ENCODE measurements at places on chromosomes 11 and 22. TPM values are rescaled to one million over a fixed set of nuclear protein-coding genes. Genes with fewer than 3 reads are reported as not detected.

The MAJIN gene
- 1.6 TPM for total RNA-seq

The MRPL23 gene
- 137 TPM for total RNA-seq

The TIGD3 gene
- total RNA-seq = 1.1 TPM

GRCh38 chr11:3022300-3022967 lies 30.3 kb upstream of the NAP1L4 start:
- H3K4me3 ChIP-seq = no peak overlapping the region
- DNase-seq = no peak
- H3K27me3 ChIP-seq = no peaks in the 10 kb centered on the region
- peaks cover 59% of the 10 kb centered on the region for H3K36me3 ChIP-seq

GRCh38 chr11:47905358-47906059 lies 57.4 kb upstream of the NUP160 start:
- DNase-seq = no peak
- no peak overlapping the region for H3K4me3 ChIP-seq
- H3K36me3 ChIP-seq = no peaks in the 10 kb centered on the region
- no peaks in the 10 kb centered on the region for H3K27me3 ChIP-seq

The SLC35E4 gene
- 4.3 TPM for total RNA-seq

DNA sequence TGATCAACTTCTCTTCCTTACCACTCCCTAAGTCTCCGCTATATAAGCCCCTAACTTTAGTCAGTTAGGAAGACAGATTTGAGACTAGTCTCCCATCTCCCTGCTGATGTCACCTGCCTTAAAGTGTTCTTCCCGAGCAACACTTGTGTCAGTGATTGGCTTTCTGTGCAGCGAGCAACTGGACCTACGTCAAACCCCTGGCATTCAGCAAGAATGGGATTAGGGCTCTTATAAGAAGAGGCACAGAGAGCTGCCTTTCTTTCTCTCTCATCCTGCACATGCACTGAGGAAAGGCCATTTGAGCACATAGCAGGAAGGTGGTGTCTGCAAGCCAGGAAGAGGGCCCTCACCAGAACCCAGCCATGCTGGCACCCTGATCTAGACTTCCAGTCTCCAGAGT lies 116.6 kb upstream of the THY1 start:
- H3K4me3 ChIP-seq = no peak overlapping the region
- peaks cover 7% of the 10 kb centered on the region for H3K27me3 ChIP-seq
- no peak for DNase-seq
- no peaks in the 10 kb centered on the region for H3K36me3 ChIP-seq
- H3K4me1 ChIP-seq = no peaks in the 10 kb centered on the region

GRCh38 chr11:61955422-61956135 lies 5.4 kb downstream of the BEST1 start:
- H3K27ac ChIP-seq = no peak overlapping the region
- peak; percentile 66 for DNase-seq
- H3K36me3 ChIP-seq = no peaks in the 10 kb centered on the region
- no peak overlapping the region for H3K4me3 ChIP-seq
- peaks cover 5% of the 10 kb centered on the region for H3K4me1 ChIP-seq

- H3K36me3 ChIP-seq = no peaks in the 10 kb centered on the region
- H3K27me3 ChIP-seq = no peaks in the 10 kb centered on the region
- H3K27ac ChIP-seq = no peak overlapping the region
- no peak for DNase-seq
- H3K4me3 ChIP-seq = no peak overlapping the region
- peaks cover 42% of the 10 kb centered on the region for H3K4me1 ChIP-seq
Measured at GRCh38 chr11:125516245-125516644, 20.2 kb upstream of the FEZ1 start.

DNA sequence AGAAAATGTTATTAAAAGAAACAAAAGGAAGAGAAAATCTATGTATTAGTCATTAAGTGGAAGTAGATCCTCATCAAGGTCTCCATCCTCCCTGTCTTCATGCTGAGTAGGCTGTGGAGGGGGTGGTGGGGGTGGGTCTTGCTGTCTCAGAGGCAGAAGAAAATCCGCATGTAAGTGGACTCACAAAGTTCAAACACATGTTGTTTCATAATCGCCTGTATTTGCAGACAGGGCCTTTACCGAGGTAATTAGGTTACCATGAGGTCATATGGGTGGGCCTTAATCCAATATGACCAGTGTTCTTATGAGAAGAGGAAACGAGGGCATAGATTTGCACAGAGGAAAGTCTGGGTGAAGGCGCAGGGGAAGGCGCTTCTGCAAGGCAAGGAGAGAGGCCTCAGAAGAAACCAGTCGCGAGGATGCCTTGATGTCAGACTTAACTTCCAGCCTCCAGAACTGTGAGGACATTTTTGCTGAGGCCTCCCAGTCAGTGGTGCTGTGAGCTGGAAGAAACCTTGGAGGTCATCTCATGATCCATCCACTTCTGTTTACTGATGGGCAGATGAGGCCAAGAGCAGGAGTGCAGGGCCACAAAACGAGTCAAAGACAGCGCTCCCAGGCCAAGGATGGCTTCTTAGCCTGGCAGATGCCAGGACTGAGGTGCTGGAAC lies 49.3 kb upstream of the THY1 start:
- no peak overlapping the region for H3K27ac ChIP-seq
- no peaks in the 10 kb centered on the region for H3K4me1 ChIP-seq
- no peak for DNase-seq
- no peak overlapping the region for H3K4me3 ChIP-seq

- H3K27me3 ChIP-seq = no peaks in the 10 kb centered on the region
- H3K4me1 ChIP-seq = no peaks in the 10 kb centered on the region
- DNase-seq = no peak
- H3K4me3 ChIP-seq = no peak overlapping the region
- no peak overlapping the region for H3K27ac ChIP-seq
Measured at GRCh38 chr11:62459080-62459479, 40.2 kb downstream of the SCGB1A1 start.
